ENCODE measurements at places on chromosomes 6 and 20. TPM values are rescaled to one million over a fixed set of nuclear protein-coding genes. Genes with fewer than 3 reads are reported as not detected.
A peak's percentile ranks its signal among the peaks of the same experiment; 100 is the strongest.

- DNase-seq, result no peak
Measured at GRCh38 chr20:45467861-45468260, 1.7 kb upstream of the WFDC2 start.

Gene ADAT2
- 3.4 TPM for total RNA-seq

- no peak for DNase-seq
Measured at GRCh38 chr6:111631903-111632460, 26.3 kb upstream of the TRAF3IP2 start.

DNA sequence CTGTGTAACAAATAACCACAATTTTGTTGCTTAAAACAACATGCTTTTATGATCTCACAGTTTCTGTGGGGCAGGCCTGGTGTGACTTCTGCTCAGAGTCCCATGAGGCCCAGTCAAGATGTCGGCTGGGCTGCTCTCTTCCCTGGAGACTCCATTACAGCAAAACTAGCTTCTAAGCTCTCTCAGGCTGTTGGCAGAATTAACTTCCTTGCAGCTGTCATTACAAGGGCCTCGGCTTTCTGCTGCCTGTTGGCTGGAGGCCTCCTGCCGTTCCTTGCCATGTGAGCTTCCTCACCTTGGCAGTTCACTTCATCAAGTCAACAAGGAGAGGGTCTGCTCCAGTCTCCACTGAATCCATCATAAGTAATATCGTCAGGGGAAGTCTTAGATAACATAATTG, 659.2 kb downstream of the PRKN start:
- no peak for DNase-seq

DNA sequence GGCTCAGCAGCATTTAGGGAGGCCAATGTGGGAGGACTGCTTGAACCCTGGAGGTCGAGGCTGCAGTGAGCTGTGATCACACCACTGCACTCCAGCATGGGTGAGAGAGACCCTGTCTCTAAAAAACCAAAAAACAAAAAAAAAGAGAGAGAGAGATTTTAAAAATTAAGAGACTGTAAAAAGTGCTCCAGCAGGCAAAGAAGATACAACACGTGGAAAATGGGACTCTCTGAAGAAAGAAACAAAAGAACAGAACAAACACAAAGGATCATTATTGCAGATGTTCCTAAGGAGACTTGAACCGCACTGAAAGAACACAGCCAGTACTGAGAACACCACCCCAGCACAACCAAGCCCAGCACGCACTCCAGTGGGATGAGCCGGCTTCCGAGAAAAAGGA, 74.2 kb downstream of the TAF4 start:
- no peak for DNase-seq

GRCh38 chr6:47631269-47631772, 67.1 kb upstream of the ADGRF4 start:
- peak; percentile 64 for DNase-seq

Gene MYH7B
- not detected for total RNA-seq

DNA sequence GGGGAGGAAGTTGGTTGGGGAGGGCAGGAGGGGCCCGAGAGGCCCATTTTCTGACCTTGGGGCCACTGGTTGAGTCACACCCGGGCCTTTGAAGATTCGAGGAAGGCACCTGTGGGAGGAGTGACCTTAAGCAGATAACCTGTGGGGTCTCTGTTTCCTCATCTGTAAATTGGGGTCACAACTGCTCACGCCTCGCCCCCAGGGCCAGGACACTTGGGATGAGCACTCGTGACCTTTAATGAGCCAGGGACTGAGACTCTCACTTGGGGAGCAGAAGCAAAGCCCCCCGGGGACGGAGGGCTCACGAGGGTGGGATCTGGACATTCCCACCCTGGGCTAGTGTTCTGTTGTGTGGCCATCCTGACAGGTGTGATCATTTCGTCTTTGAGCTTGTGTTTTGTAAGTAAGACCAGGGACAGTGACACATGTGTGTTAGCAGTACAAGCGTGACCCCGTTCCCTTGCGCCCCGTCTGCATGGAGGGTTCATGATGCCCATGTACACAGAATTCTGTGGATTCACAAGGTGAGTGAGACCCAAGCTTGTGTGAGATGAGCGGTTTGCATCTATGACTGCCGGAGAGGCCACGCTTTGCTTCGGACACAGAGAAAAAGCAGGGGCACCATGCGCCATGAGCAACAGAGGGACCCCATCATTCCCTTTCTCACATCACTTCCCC, 79.3 kb upstream of the PMEPA1 start:
- no peak for DNase-seq

Gene MAP7
- 2.6 TPM for total RNA-seq

GRCh38 chr20:51938559-51939258, 136.4 kb upstream of the SALL4 start:
- DNase-seq, result no peak

Gene SOBP
- total RNA-seq, result 29.6 TPM

- DNase-seq, result peak; percentile 43
Measured at GRCh38 chr6:169428532-169428931, 174.9 kb upstream of the THBS2 start.

Gene TMEM242
- 4.8 TPM for total RNA-seq

Gene ENPP3
- not detected for total RNA-seq

DNA sequence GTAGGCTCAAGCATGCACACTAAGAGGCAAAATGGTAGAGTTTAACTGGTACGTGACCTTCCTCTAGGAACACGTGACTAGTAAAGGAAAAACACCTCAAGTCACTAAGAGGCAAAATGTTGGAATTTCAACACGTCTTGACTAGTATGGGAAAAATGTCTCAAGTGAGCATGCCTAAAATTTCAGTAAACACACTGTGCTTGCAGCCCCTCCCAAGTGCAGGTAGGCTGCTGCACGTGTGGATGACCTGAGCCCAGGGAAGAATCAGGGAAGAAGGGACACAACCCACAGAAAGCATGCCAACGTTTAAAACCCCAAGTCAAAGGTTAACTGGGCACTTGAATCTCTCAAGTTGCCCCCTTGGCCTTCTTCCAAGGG, 162.2 kb downstream of the TENT5A start:
- DNase-seq, result no peak

GRCh38 chr6:45780523-45780922, 235.1 kb downstream of the CLIC5 start:
- DNase-seq, result no peak

DNA sequence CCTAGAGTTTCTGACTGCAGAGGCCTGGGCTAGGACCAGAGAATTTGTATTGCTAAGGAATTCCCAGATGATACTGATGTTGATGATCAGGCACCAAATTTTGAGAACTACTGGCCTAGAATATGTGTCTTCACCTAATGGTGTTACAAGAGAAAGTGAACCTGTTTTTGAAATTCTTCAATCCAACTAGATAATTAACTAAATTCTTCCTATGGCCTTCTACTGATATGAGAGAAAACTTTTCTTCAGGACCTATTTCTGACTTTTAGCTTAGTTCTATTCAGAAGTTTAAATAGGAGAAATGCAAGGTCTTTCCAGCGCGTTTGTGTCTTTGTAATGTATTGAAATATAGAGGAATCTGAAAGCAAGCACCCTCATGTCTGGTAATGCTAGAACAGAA, 7.3 kb downstream of the NKAIN2 start:
- DNase-seq, result no peak
